ENCODE measurements at places on chromosomes 7 and 10.
A peak's percentile ranks its signal among the peaks of the same experiment; 100 is the strongest.

DNA sequence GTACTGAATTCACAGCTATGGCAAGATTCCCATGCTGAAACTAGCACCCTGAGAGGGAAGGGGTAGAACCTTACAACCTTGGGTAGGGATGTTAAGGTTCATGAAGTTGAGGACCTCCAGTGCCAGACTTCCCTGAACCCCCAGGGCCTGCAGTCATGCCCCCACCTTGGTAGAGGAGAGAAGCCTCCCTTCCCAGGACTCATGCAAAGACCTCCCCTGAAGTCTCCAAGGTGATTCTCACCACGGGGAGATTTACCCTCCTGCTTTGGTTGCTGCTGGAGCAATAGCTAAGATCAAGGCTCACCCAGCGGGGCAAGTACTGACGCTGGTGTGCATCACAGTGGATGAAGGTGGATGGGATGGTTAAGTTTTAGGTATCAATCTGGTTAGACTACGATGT, 49.1 kb upstream of the PFKP start:
- DNase-seq: no peak

GRCh38 chr10:78458983-78459638, 425.4 kb downstream of the RPS24 start:
- peak; percentile 88 for DNase-seq

DNA sequence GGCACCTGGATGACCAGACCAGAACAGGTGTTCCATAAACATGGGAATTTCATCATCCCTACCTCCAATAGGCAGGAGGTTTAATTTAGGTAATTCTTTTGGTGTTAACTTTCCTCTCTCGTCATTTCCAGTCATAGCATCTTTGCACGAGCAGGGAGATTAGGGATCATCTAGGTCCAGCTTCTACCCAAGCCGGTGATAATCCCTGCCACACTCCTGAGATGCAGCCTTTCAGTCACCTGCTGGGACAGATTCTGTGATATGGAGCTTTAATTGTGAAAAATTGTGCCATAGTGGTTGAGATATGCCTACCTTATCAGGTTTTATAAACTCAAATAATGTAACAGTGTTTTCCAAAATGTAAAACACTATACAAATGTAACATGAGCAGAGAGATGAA, 191.8 kb upstream of the AOAH start:
- DNase-seq: no peak

- no peak for DNase-seq
These were observed 9.7 kb downstream of the MDFIC start for GRCh38 chr7:114931656-114932011.
